ENCODE measurements at places on chromosomes 6 and 20.

- DNase-seq, result no peak
Observed at GRCh38 chr20:62665826-62666735, 23.8 kb downstream of the SLCO4A1 start.

- DNase-seq, result no peak
Observed at GRCh38 chr6:127566651-127567050, 10.3 kb upstream of the C6orf58 start.

DNA sequence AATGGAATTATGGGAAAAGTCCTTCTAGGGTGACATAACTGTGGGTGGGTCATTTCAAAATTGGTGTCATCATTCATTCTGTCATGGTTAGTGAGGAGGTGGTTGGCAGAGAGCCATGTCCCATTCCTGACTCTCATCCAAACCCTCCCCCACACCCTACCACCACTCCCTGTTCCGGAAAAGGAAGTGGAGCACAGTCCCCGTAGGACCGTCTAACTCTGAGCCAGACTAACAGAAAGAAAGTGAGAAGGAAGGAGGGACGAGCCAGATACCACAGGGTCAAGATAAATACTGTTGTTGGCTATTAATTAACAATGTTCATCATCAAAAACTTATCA, 4.8 kb downstream of the TRIM10 start:
- DNase-seq, result no peak

- no peak for DNase-seq
Observed at GRCh38 chr6:44388887-44389286, 1.4 kb downstream of the CDC5L start.

- peak; percentile 78 for DNase-seq
Observed at GRCh38 chr20:3334156-3334943, 73.1 kb downstream of the DNAAF9 start.

DNA sequence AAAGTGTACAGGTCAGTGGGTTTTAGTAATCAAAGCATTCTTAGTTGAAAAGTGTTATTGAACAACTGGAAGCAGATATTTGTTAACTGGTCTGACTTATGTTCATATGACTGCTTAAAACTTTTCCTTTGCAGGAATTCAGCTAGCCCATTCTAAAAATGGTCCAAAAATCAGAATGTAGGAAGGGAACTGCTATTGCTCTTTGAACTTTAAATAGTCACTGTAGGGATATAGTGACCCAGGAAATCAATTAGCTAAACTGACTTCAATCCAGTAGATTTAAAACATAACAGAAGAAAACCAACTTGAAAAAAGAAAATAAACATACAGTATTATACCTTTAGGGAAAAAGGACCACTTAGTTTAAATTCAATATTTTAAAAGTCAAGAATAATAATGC, 25.5 kb downstream of the AKAP12 start:
- DNase-seq, result no peak

DNA sequence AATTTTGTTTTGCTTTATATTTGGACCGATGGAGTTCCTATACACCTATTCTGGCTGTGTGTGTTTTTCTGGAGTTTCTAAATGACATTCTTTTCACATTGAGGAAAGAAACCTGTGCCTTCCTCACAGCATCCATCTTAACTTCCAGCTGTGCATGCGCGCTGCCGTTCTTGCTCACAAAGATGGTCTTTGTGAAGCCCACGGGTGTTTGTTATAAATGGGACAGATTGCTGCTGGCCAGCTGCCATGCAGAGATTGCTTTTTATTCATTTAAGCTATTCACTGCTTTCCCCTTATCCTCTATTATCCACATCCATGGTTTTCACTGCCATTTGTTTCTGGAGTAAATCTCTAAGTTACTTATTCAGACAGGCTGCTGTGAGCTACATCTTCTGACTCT, 54.2 kb downstream of the SYNDIG1 start:
- no peak for DNase-seq

GRCh38 chr6:154868143-154868594, 126.9 kb upstream of the TIAM2 start:
- peak; percentile 72 for DNase-seq

All from SK-MEL-5 (cell line).